ENCODE measurements at places on chromosomes 2 and 18.

- DNase-seq, result no peak
These were observed 49.6 kb downstream of the ODC1 start for GRCh38 chr2:10398496-10398895.

DNA sequence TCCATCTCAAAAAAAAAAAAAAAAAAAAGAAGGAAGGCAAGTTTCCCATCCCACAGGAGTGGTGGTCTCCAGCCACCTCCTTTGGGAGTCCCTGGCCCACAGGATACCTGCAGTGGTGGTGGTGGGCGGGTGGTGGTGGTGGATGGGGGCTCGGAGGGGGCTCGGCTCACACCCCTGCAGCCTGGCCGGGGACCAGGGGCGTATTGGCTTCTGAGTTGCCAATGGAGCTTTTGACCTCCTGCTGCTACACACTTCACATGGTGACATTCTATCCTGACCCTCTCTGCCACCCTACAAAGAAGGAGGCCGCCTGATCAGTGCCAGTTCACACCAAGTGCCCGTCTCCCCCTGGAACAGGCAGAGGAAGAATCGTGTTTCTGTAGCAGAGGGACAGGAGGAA is 119.6 kb downstream of the NFATC1 start:
- no peak for DNase-seq

DNA sequence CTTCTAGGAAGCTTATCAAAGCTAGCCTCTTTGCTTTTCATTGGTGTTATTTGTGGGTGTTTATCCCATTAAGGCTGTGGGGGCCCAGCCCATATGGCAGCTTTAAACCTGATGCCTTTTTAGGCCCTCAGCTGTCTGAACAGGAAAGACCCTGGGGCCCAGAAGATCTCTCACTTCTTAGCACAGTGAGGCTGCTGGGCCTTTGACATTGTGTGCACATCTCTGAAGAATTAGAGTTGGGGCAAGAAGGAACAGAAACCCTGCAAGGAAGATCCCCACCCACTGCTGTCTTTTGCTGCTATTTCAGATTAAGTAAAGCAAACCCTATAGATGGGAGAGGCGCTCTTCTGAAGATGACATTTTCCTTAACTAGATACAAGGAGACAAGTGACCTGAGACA is 250.0 kb downstream of the SMAD2 start:
- DNase-seq, result no peak

- DNase-seq, result no peak
These were observed 14.3 kb upstream of the PTH2R start for GRCh38 chr2:208392300-208392699.

DNA sequence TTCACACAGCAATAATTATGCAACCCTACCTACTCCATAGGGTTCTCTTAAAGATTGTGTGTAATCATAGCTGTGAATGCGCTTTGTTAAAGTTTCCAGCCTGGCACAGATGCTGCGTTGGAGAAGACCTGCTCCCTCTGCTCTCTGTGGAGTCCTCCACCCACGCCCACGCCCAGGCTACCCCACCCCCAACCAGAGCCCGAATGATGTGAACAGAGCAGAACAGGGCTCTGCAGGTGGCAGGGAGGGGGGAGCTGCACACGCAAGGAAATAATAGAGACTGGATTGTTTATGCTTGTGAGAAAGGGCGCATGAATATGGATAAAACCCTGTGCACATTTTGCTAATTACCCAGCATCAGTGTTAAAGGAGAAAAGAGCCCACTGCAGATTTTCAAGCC is 447.5 kb downstream of the BCL11A start:
- DNase-seq, result no peak

Data from stimulated activated CD8-positive, alpha-beta memory T cell treated with anti-CD3 and anti-CD28 coated beads, Interleukin-15, amount 100 ng/mL, for 1 hour (primary cell).